T-cell (primary cell): ENCODE measurements at places on chromosomes 5 and 9. TPM values are rescaled to one million over a fixed set of nuclear protein-coding genes. Genes with fewer than 3 reads are reported as not detected.

SV2C gene
- total RNA-seq: not detected

BTNL8 gene
- not detected for total RNA-seq

CSF2 gene
- not detected for total RNA-seq

SMIM33 gene
- 0.47 TPM for total RNA-seq

ANKRD34B gene
- not detected for total RNA-seq
